ENCODE measurements at places on chromosomes 1 and 21.
A peak's percentile ranks its signal among the peaks of the same experiment; 100 is the strongest.

GRCh38 chr1:6497867-6498575, 6.6 kb upstream of the PLEKHG5 start:
- DNase-seq, result no peak

DNA sequence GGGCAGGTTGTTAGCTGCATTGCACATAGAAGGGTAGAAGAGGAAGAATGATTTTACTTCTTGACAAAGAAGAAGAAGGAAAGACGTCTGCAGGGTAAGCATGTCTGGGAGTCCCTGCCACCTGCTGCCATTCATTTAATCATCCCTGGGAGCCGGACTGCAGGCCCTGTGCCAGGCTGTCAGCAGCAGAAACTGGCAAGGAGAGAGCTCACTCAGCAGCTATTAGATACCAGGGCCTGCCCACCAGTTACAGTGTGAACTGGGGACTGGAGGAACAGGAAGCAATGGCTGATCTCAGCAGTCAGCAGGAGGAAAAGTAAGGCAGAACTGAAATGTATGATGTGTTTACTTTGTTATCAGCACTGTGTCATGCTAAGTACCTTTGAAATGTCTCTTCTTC, 75.7 kb upstream of the C1orf87 start:
- DNase-seq, result no peak

GRCh38 chr1:7584643-7585042, 186.5 kb upstream of the VAMP3 start:
- no peak for DNase-seq

DNA sequence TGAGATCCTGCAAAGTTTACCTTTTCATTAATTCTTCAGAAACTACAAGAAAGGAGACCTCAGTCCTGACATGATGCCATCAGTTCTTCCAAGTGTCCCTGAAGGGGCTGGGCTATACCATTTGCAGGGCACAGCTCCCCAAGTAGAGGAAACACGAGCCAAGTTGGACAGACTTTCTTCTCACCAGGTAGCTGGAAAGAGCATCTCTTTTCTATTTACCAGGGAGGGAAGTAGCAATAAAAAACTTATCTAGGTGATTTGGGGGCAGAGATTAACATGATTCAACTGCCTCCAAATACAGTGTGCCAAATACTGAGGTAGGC, 103.9 kb upstream of the KCND3 start:
- DNase-seq, result no peak

DNA sequence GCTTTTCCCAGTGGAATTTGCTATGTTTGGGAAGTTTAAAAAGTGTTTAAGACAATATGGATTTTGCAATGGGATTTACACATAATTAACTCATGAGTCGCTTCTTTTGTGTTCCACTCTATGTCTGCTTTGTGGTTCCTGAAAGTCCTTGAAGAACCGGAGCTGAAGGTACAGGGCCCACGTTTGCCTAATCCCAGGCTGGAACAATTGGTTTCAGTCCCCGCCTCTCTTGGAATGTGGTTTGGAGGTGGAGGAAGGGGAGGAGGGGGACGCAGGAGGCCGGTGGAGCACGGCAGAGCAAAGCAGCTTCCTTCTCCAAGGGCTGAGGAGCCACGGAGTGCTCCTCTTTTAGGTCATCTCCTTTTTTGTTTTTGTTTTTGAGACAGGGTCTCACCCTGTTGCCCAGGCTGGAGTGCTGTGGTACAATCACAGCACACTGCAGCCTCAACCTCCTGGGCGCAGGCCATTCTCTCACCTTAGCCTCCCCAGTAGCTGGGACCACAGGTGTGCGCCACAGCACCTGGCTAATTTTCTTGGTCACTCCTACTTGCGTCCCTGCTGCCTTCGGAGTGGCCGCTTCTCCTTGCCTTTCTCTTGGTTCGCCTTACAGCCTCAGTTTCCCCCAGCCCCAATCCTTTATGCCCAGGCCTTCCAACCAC, 129.5 kb upstream of the ERRFI1 start:
- DNase-seq, result peak; percentile 28

GRCh38 chr1:33784876-33785275, 79.0 kb upstream of the HMGB4 start:
- DNase-seq, result no peak

DNA sequence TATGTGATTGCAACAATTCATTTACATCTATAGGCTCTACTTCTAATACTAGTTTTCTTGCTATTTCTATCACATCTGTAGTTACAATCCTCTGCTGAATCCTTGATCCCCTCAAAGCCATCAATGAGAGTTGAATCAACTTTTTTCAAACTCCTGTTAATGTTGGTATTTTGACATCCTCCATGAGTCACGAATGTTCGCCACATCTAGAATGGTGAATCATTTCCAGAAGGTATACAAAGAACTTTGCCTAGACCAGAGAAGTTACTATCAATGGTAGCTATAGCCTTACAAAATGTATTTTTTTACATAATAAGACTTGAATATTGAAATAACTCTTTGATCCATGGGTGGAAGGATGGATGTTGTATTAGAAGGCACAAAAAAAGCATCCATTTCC, 110.0 kb downstream of the AMY1C start:
- DNase-seq, result no peak

DNA sequence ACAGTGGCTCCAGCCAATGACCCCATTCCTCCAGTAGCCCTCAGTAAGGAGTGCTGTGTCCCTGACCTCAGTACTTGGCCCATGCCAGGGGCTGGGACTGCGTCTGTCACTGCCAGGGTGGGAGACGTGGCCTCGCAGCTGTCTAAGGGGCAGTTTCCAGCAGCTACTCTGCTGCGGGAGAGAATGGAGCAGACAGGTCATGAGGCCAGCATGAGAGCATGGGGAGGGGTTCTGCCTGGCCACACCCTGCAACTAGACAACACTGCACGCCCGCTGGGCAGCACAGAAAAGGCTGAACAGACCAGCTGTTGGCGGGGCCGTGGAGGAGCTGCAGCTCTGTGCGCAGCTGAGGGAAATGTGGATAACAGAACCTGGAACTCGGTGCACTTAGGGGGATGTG, 91.6 kb upstream of the COL6A1 start:
- no peak for DNase-seq
